ENCODE measurements at places on chromosomes 1 and 21.

- DNase-seq, result no peak
Measured at GRCh38 chr1:52706941-52707926, 9.1 kb upstream of the COA7 start.

DNA sequence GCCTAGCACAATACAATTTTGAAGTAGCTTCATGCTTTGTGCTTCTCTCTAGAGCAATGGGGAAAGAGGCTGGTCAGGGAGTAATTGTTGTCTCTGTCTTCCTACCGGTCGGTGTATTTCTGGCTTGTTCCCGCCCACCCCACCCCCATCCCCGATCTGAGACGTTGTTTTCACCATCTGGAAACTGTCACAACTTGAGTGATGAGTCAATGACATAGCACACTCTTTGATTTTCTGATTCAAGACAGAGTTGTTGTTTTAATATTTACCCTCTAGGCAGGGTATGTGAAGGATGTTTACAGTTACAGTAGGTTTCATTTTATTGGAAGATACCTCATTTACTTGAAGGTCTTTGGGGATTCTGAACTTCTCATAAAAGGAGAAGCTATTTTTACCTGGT, 7.0 kb downstream of the IL12RB2 start:
- no peak for DNase-seq

DNA sequence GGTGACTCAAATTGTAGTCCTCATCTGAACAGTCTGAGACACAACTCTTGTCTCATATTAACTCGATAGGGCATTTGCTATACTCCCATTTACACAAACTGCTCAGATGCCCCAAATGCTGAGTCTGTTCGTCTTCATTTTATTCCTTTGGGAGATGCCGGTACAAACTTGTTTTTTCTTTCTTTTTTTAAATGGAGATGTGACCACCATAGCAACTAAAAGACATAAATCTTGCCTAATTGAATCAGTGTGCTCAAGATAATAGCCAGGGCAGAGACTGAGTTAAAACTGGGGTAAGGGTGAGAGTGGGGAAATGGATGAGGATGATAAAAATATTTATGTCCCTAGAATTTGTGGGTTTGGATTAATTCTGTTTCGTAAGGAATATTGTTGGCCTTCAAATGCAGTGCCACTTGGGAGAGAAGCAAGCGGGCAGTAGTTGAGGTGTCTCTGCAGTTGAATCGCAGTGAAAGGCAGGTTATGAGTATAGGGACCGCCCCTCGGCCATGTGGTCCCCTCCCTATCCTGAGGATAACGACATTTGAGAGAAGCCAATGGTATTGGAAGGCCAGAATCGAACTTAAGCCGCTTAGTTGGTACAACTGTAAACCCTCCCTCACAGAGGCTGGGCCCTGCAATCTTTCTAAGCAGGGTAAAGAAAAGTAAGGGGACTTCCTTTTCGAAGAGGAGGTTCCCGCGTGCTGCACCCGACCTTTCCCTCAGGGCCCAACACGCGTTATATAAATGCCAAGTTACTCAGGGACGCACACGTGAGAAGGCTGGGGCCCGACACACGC, 859 bp upstream of the LRRC8B start:
- DNase-seq, result no peak

DNA sequence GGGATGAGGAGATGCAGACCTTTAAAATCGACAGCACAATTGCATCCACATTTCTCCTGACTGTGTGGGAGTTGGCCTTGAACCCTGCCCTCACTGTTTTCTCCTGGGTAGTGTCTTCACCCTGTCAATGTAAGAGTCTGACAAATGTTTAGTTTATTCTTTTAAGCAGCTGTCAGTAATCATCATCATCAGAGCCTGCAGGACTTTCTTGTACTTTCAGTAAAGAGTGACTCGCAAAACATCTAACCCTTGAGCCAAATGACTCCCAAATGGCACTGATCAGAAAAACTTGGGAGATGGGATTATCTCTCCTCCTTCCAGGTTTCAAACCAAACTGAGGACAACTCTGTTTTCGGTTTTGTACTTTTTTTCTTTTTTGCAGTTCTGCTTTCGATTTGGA, 460.2 kb downstream of the KIF26B start:
- DNase-seq, result no peak

DNA sequence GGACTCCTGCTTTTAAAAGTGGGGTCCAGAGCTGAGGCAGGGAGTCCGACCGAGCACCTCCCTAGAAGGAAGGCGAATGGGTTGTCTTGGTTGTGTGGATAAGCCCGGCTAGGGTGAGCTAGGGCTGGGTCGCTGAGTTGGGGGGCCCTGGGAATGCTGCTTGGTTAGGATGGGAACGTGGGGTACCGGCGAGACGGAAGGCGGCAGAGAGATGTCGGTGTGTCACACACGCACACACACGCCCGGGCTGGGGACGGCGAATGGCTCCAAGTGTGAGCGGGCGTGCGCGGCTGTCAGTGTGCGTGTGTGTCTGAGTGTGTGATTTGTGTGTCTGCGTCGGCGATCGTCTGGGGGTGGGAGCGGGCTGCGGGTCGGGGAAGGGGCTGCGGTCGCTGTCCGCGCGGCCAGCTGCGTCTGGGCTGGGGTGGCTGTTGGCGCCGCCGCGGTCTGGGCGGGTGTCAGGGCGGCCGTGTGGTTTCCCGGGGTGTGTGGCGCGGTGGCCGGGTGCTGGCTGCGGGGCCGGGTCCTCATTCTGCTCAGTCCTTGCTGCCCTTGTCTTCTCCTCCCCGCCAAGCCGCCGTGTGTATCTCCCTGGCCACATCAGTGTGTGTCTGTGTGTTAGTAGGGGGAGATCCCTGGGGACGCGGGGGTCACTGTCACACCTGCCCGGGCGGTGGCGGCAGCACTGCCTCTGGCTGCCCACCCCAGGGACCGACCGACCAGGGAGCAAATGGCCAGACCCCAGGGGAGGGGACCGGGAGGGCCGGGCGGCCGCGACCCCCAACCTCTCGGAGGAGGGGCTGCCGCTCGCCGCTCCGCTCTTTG, 1.1 kb downstream of the EFNA3 start:
- no peak for DNase-seq

- DNase-seq, result no peak
Measured at GRCh38 chr1:10803971-10804820, 7.8 kb upstream of the CASZ1 start.

- DNase-seq, result no peak
Measured at GRCh38 chr1:242723044-242723716, 198.7 kb upstream of the PLD5 start.

DNA sequence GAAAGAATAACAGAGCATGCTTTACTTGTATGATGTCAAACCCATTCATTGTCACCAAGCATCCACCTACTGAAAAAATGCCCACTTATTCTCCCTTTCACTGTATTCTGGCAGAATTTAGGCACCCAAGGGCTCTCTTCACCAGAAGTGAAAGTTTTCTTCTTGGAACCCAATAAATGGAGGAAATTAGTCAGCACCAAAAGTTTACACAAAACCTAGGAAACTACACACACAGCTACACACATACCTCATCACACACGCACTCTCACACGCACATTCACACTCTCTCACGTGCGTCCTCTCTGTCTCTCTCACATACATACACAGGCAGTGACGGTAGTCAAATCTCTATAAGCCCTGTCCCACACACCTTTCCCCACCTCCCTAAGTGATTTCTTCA, 37.6 kb downstream of the MCOLN2 start:
- no peak for DNase-seq

DNA sequence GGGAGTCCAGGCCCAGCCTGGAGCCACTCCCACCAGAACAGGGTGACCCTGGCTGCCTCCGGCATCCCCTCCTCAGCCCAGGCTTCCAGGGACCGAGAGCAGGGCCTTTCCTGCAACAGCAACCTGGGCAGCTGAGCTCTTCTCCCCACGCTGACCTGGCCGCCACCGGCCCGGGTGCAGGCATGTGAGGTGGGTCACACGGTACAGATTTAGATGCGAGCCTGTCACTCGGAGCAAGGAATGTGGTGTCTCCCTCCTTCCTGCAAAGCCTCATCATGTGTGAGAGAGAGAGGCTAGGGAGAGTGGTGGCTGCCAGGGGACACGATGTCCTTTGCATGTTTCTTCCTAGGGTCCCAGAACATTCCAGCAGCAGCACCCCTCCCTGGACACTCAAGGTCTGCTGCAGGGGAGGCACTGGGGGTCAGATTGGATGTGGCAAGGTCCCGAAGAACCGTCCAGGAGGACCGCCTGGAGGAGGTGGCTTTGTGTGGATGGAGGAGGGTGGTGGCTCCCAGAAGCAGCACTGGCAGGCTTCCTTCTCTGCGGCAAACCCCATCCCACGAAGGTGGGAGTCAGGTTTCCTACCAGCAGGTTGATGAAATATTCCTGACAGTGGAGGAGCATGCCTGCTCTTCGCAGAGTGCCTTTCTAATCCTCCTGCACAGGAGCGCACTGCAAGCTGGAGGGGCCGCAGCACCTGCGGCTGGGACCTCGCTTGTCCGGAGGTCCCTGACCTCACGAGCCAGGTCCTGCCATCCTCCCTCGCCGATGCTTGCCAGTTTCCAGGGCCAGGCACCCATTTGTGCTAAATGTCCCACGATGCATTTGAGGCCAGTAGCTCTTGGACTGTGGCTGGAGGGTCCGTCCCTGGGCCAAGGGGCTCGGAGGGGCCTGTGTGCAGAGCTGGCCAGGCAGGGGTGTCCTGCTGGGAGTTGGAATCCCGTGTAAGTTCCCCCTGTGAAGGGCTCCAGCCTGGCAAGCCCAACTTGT, 68.4 kb downstream of the PRDM16 start:
- no peak for DNase-seq

DNA sequence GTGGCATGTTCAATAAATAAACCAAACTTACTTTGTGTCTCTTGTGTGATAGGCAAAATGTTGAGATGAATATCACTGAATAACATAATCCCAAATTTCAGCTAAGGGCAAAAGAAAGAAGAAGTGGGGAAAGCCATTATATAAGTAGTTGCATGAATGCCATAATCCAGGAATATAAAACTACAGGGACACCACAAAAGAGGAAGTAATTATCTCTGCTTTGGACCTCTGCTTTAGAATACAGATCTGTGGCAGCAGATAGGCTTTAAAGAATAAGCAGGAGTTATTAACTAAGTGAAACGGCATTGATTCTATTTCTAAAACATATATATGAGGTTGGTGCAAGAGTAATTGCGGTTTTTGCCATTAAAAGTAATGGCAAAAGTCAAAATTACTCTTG, 288.5 kb upstream of the SNX7 start:
- no peak for DNase-seq

DNA sequence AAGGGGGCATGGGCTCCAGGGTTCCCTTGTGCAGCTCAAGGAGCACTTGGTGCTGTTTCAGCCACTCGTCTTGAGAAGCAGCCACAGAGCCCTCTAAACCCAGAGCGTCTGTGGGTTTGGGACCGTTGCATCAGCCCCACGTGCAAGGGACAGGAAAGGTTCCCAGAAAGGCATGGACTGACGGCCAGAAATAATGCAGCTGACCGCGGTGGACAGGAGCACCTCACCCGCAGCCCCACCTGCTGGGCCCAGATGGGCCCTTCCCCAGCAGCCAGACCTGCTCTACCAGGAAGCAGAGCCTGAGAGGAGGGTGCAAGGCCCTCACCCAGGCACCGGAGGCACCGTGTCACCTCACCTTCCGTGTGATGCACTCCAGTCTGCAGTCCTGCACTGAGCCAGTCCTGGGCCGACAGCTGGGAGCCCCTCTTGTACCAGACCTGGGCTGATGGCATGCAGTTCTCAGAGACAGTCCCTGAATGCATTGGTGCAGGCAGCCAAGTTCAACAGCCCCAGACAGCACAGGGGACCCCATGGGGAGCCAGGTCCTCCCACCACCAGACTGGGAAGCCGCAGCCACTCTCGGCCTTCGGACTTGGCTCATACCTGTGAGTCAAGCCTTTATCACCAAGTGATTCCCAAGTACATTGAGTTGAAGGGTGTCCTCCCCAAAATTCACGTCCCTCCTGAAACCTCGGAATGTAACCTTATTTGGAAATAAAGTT, 4.8 kb upstream of the TFF3 start:
- DNase-seq, result no peak

DNA sequence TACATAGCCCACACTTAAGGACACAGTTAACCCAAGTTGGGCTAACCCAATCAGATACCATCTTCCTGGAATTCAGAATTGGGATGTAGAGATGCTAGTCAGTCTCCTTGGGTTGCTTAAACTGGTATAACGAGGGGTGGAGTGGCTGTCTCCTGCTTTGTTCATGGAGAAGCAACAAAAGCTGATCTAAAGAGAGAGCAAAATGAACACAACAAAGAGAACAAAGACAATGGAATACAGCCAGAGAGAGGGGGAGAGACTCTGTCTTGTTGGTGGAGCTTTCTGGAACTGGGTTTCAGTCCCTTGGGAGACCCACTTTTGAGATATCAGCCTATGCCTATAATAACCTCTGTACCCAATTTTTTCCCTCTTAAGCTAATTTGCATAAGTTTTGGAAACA, 138.1 kb downstream of the ATG4C start:
- DNase-seq, result no peak

GRCh38 chr1:13586001-13586400, 2.4 kb downstream of the PDPN start:
- DNase-seq, result no peak

DNA sequence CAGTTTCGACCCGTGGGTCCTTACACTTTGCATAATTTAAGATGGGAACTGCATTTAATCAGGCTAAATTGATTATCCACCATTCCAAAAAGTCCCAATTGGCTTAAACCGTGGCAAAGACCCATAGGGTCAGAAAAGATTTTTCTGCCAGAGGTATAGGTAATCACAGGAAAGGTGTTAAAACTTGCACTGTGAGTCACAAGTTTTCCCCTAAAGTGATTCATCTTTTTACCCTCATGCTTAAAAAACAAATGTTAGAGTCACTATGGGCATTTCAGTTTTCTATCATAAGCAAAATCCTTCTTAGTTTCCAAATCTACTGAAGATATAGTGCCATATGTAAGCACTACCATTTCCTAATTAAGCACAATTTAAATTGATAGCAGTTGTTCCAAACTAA, 1079.8 kb downstream of the ADGRL2 start:
- DNase-seq, result no peak

DNA sequence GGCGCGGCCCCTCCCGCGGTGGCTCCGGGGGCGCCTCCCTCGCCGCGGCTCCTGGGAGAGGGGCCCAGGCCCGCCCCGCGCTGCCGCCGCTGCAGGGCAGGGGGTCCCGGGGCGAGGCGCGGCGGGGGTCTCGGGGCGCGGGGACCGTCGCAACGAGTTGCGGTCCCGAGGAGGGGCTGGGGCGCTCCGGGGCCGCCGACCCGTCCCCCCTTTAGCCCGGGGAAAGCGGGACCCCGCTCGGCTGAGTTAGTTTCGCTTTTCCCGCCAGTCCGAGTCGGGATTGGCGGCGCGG, 493 bp downstream of the SPSB1 start:
- no peak for DNase-seq

DNA sequence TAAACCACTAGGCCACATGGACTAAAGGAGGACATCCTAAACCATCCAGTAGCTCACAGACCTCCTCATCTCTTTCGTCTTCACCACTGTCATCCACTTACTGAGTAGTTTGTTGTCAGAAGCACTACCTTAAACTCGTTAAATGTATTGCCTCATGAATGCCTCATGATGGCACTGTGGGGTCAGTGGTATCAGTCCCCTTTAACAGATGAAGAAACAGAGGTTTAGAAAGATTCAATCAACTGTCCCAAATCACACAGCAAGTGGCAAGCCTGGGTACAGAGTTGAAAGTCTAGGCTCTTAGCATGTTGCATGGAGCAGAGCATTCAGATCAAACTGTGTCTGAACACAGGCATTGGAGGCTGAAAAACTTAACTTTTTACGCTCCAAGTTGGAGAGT, 183.6 kb upstream of the KIAA0040 start:
- peak; percentile 53 for DNase-seq
